NCI-H510A (cell line): ENCODE measurements at places on chromosomes 13 and 19.
A peak's percentile ranks its signal among the peaks of the same experiment; 100 is the strongest.

GRCh38 chr19:18708452-18709231, 25.2 kb downstream of the CRTC1 start:
- DNase-seq = peak; percentile 74

DNA sequence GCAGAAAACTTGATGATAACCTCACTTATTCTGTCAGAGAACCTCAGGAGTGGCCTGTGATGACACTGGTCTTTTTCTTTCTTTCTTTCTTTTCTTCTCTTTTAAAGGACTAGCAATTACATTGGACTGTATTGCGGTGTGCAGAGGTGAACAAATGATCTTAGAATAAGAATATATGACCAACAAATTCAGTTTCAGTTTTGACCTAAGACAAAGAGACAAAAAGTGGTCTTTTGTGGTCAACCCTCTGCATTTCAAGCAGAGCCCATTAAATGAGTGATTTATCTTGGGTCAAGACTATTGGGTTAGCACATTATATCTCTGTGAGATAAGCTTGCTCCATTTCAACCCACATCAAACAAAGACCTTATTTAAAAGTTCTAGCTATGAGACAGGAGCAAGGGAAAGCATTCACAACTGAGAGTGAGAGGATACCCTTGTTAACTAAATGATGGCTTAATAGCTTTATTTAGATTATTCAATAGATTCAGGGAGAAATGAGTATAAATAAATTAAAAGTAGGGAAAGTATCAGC, 644.4 kb downstream of the PCDH9 start:
- no peak for DNase-seq

- DNase-seq = no peak
Observed at GRCh38 chr13:19634256-19634740, 839 bp downstream of the MPHOSPH8 start.

DNA sequence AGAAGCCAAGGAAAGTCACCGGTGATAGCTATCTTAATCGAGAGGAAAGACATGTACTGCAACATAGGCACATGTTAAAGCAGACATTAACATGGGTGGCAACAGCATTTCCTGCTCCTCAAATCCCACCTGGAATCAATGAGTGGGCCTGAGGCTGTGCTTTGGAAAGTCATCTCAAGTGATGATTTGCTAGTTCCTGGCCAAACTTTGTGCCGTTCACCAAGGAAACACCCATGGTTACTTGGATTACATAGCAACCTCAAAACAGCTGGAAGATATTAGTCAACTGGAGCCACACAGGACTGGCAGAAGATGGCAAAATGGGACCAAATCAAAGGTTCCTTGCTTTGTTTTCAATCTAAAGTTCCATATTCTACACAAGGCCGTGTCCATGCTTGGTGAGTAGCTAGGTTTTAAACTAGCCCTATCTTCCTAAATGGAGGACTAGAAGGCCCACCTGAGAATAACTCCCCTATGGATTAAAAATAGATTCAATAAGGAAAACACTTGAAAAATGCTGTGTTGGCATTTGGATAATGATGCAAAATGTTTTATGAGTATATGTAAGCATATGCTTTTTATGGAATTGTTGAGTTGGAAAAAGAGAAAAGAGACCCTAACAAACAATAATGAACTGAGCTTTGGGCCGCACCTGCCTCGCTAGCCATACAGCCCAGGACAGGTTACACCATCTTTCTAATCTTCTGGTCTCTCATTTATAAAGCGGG, 144.5 kb downstream of the RGCC start:
- DNase-seq = no peak

DNA sequence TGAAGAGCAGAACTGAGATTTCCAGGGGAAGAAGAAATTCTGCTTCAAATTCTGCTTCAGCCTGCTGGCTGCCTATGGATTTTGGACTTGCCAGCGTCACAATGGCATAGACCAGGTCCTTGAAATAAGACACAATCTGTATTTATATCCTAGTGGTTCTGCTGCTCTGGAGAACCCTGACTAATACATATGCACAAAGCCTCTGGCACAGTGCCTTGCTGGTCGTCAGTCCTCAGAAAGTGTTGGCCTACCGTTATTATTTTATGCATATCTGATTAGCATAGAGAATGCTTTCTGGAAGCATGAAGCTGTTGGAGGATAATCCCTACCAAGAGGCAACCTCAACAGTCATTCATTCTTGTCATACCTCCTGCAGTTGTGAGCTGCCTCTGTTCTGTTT, 213.7 kb downstream of the B3GLCT start:
- no peak for DNase-seq

DNA sequence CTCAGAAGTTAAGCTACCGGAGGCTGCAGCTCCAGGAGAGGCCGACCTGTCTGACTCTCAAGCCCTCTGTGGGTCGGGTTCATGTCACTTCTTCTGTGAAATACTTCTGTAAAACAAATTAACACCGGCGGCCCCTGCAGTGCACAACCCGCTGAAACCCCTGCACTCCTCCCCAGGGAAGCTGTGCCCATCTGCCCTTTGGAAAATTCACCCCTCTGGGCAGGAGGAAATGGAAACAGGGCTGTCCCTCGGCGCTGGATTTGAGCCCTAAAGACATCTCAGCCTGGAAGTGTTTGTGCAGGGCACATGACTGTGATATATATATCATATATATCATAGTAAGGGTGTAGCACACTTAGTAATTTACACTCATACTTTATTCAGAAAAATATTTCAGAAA, 415.3 kb downstream of the IRS2 start:
- DNase-seq = no peak

DNA sequence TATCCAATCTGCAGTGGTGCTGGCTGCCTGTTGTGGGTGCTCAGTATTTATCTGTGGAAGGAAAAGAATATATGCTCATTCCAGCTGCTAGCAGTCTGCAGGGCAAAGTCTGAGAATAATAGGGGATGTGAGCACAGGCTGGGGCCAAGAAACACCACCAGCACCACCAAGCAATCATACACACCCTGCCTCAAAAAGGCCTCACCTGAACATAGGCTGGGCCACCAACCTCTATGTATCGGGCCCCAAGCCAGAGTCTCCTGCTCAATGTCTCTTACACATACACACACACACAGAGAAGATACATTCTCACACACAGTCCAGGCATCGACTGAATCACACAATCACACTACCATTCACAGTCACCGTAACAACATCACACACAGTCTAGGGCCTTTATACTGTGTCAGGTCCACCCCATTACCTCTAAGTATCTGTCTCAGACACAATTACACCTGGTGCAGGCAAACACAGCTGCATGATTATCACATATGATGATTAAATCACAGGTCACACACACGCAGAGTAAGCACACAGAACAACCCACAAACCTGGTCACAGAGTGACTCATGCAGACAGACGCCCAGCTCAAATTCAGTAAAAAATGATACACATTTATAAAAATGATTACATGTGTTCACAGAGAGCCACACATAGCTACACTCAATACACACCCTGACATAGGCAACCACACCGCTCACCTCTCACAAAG, 1.3 kb upstream of the ZSCAN22 start:
- no peak for DNase-seq

DNA sequence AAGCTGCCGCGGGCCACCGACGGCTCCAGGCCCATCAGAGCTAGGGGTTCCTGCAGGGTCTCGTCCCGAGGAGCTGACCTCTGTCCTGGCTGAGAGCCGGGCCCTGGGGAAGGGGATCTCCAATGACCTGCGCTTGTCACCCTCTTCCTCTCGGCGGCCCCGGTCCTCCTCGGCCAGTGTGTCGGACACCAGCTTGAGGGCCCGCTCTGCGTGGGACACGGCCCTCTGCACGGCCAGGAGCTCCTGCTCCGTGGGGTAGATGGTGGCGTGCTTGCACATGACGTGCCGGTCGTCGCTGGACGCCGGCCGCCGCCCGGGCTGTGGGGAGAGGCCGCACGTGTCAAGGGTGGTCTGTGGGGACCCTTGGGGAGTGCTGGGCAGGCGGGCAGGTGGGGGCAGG, 32.7 kb upstream of the MATK start:
- DNase-seq = no peak

DNA sequence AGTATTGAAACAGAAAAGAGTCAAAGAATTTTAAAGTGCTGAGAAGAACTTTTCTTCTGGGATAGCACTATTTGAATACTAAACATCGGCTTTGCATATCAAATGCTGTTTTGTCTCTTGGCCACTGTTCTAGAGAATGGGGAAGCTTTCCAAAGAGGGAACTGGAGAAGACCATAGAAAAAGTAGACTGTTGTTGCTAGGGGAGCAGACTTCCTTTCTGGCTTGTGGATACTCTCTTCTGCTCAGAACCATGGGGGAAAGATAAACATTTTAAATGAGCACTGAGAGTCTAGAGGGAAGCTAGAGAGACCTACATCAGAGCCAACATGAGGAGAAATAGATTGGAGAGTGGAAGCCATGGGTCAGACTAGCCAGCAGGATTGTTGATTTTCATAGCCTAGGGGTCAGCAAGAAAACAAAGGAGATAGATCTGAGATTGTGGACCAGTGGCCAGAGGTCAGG, 315.7 kb downstream of the KCTD12 start:
- no peak for DNase-seq

- DNase-seq = no peak
Observed at GRCh38 chr13:58587183-58587582, 955.6 kb downstream of the PCDH17 start.

- DNase-seq = no peak
Observed at GRCh38 chr13:106163426-106163825, 372.0 kb downstream of the EFNB2 start.

GRCh38 chr19:32168606-32169005, 176.8 kb upstream of the ZNF507 start:
- DNase-seq = no peak

GRCh38 chr19:16977306-16977705, 49.3 kb downstream of the CPAMD8 start:
- DNase-seq = no peak

- no peak for DNase-seq
Observed at GRCh38 chr13:82815791-82816190, 1066.5 kb downstream of the SLITRK1 start.

DNA sequence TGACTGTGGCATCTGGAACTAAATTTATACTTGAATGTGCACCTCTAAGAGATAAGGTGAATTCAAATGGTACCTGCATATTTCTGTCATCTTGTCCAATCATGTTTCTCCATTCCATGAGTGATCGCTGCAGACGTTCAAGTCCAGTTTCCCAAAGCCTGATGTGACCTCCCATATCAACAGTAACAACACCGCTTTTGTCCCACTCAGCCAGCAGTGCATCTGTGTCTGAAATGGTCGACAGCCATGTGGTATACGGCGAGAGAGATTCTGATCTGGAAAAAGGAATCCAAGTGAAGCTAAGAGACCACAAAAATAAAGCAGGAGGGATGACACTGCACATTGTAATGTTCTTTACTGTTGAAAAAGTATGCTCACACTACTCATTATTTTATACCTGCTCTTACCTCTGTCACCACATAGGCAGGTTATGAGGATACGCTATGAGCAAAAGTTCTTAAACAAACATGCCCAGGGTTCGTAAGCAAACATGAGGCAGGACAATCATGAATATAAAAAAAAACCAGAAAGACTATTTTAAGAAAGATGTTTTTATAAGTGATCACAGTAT, 213.6 kb downstream of the RGCC start:
- DNase-seq = no peak

DNA sequence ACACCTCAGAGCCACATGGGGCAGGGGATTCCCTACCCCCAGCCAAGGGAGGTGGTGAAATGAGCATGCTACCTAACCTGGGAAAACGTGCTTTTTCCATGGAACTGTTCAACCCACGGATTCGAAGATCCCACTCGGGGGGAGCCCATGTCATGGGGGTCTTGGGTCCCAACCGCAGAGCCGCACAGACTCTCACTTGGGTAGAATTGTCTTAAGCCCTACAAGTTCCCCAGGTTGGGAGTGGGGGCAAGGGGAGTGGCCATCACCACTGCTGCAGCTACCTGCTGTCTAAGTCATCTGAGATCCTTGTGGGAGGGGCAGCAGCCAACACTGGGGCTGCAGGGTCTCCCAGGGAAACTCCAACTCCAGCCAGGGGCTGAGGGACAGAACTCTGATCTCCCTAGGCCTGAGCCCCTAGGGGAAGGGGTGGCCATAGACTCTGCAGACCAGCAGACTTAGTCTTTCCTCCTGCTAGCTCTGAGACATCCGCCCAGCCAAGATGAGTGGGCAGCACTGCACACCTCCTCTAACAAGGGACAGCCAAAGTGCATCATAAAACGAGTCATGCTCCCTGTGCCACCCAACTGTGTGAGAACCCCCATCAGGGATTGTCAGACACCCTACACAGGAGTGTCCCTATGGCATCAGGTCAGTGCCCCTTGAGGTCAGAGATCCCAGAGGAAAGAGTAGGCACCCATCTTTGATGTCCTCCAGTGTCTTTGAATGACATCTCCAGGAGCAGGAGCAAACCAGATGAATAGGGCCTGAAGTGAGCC, 610.4 kb upstream of the SLITRK6 start:
- DNase-seq = no peak

GRCh38 chr19:38304352-38304865, 358 bp downstream of the C19orf33 start:
- no peak for DNase-seq

GRCh38 chr13:21231426-21231940, 55.0 kb downstream of the MRPL57 start:
- DNase-seq = no peak

DNA sequence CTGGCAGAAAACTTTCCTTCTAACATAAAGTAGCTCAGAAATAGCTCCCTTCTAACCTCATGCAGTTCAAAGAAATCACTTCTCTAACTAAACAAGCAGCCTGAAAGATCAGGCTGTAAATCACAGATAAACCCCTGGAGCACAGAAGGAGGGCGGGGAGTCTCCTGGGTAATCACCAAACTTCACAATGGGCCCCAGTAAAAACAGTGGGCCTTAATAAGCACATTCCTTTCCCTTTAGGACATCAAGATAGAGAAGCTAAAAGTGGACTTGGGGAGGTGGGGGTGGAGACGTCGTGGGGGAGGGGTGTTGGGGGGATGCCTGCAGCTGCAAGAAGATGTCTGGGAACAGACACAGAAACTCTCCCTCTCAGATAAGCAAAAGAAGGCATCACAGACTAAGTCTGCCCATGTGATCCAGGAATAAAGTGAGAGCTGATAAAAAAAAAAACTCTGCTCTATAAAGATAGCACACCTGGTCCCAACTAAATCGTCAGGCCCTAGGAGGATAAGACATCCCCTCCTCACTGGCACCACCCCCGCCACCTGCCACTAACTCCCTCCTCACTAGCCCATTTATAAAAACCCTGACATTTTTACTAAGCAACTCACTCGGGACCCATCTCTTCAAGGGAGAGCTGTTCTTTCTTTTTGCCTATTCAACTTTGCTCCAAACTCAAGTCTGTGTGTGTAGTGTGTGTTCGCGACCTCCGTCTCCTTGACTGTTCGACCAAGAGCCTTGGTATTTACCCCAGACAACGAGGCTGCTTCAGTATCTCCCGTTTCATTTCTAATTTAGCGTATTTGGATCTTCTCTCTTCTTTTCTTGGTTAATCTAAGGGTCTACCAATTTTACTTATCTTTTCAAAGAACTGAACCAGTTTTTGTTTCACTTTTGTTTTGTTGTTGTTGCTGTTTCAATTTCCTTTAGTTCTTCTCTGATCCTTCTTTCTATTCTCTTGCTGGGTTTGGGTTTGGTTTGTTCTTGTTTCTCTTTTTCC, 31.7 kb downstream of the DNAJC15 start:
- DNase-seq = no peak
